Mucosa of descending colon (tissue), 3 donors: ENCODE measurements at places on chromosomes 5 and 9.

DNA sequence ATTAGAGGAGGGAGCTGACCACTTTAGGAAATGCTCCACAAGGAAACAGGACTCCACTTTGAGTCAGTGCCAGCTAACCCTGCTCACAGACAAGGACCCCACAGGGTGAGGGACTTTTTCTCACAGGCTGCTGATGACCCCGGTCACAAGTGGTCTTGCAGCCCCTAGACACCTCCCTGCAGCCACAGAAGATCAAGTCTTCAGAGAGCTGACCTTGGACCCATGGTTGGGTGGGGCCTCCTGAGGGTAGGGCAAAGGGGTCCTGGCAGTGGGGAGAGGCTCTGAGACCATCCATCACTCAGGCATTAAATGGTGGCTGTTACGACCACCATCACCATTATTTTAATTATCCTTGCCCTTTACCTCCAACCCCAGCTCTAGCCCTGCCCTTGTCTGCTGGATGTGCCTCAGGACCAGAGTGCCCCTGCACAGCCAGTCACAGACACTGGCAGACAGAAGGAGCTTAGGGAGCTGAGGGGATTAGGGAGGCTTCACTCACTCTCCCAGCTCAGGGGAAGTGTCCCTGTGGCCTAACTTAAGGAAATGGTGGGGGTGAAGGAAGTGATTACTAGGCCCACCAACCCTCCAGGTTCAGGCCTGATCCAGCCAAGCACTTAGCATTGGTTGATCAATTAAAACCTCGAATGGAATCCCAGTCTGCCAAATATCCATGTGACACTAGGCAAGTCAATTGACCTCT, 1.6 kb downstream of the ACSL6 start:
- DNase-seq: peak; percentile 9

DNA sequence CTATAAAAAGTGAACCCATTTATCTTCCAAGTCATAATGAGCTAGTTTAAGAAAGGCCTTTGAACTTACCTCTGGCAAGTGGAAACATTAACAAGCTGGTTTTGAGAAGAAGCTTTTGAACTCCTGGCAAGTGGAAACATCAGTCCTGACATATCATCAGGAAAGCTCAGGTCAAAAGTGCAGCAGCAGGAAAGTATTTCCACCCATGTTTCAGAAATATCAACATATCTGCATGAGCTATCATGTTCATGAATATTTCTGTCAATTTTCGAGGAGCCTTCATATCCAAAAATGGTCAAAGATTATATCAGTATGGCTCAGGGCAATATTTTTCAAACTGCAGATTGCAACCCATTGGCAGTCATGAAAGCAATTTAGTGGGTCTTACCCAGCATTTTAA, 133.9 kb downstream of the PLK2 start:
- DNase-seq: no peak

- no peak for DNase-seq
Measured at GRCh38 chr9:7533376-7534090, 266.0 kb downstream of the DMAC1 start.

DNA sequence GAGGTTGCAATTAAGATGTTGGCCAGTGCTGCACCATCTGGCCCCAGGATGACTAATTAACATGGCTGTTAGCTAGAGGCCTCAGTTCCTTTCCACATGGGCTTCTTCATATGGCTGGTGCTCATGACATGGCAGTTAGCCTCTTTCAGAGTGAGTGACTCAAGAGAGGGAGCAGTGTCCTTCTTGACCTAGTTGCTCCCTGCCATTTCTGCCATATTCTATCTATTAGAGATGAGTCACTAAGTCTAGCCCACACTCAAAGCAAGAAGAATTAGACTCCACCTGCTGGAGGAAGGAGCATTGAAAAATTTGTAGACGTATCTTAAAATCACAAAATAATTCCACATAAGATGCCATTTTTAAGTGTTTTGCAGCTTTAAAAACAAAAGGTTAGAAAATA, 651.2 kb upstream of the CCNG1 start:
- no peak for DNase-seq

GRCh38 chr5:9529041-9529480, 16.8 kb downstream of the SEMA5A start:
- DNase-seq: peak; percentile 58

GRCh38 chr5:62309107-62309506, 3.1 kb downstream of the KIF2A start:
- DNase-seq: no peak

GRCh38 chr9:33227008-33227398, 13.0 kb upstream of the SPINK4 start:
- DNase-seq: peak; percentile 71

DNA sequence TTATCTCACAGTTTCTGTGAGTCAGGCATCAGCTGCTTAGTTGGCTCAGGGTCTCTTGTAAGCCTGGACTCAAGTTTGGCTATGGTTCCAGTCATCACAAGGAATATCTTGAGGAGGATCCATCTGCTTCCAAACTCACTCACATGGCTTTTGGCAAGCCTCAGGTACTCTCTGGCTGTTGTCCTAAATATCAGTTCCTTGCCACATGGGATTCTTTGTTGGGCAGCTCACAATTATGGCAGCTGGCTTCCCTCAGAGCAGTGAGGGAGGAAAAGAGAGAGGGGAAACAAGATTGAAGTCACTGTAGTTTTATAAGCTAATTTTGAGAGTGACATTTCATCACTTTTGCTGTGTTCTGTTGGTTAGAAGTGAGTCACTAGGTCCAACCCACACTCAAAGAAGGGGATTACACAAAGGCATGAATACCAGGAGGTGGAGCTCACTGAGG, 144.5 kb downstream of the GCNT1 start:
- no peak for DNase-seq

- no peak for DNase-seq
Measured at GRCh38 chr9:74336161-74336560, 161.0 kb upstream of the RORB start.

DNA sequence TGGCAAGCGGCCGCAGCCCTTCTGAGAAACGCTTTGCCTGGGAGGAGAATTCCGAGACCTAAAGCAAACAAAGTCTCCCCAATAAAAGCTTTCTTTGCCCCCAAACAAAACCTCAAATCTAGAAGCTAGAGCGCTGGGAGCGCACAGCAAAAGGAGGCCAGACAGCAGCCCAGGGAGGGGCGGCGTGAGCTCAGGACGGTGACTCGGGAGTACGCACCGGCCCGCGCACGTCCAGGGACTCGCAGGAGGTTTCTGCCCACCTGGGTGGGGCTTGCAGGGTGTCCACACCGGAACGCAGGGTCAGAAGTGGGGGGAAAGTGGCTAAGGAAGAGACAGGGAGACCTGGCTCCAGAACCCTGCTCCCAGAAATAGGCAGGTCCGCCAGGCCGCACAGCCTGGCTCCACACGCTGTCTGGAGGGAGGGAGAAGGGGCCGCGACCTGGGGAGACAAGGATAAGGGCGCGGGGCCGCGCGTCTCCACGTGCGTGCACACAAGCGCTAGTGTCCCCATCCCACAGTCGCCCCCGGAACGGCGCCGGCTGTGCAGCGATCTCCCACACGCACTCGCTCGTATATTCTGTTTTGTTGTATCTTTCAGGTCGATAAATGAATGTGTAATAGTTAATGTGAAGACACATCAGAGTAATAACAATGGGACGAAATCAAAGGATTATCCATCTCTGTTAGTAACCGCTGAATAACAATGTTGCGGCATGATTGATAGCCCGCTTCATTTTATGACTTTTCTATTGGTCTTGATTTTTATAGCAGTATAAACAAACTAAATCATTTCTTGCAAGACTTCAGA, 2.3 kb upstream of the OTP start:
- no peak for DNase-seq

DNA sequence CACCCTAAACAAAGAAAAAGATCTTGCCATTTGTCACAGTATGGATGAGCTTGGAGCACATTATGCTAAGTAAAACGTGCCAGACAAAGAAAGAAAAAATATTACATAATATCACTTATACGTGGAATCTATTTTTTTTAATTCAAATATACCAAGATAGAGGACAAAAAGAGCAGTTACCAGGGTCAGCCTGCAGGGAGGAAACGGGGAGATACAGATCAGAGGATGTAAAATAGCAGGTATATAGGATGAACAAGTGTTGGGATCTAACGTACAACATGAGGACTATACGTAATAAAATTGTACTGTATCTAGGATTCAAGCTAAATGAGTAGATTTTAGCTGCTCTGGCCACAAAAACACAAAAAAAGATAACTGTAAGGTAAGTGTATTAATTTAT, 247.5 kb downstream of the TMEM161B start:
- DNase-seq: no peak

DNA sequence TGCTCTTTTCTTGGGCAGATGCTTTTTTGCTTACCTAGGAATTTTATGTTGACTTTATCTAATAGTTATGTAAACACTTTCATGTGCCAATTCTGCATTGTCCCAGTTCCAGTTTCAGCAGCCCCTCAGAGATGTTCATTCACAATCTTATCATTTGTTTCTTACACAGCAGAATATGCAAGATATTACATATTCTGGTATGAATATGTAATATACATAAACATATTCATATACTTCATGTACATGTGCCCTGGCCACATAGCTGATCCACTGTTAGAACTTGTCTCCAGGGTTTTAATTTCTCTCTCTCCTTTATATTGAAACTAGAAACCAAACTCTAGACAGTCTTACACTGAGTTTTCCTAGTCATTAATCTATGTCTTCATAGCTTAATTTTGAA, 90.2 kb upstream of the PARP8 start:
- no peak for DNase-seq

DNA sequence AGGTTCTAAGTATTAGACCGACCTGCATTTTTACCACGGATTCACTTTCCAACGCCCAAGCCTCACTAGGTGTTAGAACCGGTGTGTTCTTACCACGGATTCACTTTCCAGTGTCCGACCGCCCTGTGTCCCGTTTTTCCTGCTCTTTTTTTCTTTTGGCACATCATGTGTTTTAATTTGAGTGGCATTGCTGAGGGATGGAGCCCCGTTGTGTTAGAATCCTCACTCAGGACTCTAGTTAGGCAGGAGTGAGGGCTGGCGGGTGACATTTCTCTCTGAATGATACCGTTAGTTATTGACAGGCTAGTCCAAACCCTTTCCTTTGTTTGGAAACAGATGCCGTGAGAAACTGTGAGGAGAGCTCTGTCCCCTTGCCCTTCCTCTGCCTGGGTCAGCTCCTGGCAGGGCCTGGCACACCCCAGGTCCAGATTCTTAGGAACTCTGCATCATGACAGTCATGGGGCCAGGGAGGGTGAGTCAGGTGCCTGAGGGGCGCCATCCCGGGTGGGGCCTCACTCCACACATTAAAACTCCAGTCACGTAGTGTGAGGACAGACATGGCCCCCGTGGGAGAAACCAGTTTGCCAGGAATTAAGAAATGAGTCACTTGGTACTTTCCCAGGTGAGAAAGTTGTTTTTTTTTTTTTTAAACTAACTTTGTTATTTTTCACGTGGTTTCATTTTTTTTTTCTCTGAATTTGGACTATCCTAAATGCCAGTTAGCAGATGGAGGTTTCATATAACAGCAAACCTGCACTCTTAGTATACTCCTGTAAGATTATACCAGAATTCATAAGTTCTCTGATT, 15.8 kb downstream of the EXOC3 start:
- DNase-seq: no peak

GRCh38 chr9:109579191-109579948, 81.3 kb upstream of the PTPN3 start:
- DNase-seq: no peak

GRCh38 chr9:137688725-137689124, 69.9 kb downstream of the EHMT1 start:
- DNase-seq: no peak
